ENCODE measurements at places on chromosomes 4 and X.

- no peak for DNase-seq
These were observed 110.6 kb downstream of the SH3KBP1 start for GRCh38 chrX:19776753-19777152.

GRCh38 chrX:150088042-150088441 lies 149.8 kb upstream of the EOLA2 start:
- DNase-seq: no peak

GRCh38 chrX:66110112-66110511 lies 53.9 kb upstream of the HEPH start:
- peak; percentile 3 for DNase-seq

- DNase-seq: no peak
These were observed 107.7 kb downstream of the SMIM20 start for GRCh38 chr4:26021417-26022345.

GRCh38 chr4:107647591-107647990 lies 72.4 kb downstream of the PAPSS1 start:
- no peak for DNase-seq

- DNase-seq: peak; percentile 28
These were observed 4.8 kb downstream of the ACOX3 start for GRCh38 chr4:8435656-8436121.

- no peak for DNase-seq
These were observed 1651.4 kb upstream of the IGFBP7 start for GRCh38 chr4:58761563-58761962.

GRCh38 chr4:25976780-25977179 lies 62.8 kb downstream of the SMIM20 start:
- no peak for DNase-seq

GRCh38 chr4:41687971-41688370 lies 60.6 kb downstream of the PHOX2B start:
- DNase-seq: no peak

GRCh38 chrX:30702736-30703135 lies 49.5 kb downstream of the GK start:
- no peak for DNase-seq
